Hematopoietic multipotent progenitor cell treated with erythropoietin and hydrocortisone succinate and interleukin-3 and kit ligand, for 6 days (in vitro differentiated cells): ENCODE measurements at places on chromosomes 1 and 21.
A peak's percentile ranks its signal among the peaks of the same experiment; 100 is the strongest.

DNA sequence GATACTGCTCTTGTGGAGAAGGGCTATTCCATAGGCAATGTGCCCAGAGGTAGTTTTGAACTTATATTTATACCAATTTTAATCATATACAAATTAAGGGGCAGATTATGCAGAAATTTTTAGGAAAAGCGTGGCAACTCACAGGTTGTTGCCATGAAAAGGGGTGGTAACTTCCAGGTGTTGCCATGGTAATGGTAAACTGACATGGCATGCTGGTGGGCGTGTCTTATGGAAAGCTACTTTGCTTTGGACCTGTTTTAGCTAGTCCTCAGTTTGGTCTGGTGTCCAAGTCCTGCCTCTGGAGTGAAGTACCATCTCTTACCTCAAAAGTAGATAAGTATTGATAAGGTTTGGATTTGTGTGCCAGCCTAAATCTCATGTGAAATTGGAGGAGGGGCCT, 7.9 kb upstream of the IL23R start:
- no peak for DNase-seq

DNA sequence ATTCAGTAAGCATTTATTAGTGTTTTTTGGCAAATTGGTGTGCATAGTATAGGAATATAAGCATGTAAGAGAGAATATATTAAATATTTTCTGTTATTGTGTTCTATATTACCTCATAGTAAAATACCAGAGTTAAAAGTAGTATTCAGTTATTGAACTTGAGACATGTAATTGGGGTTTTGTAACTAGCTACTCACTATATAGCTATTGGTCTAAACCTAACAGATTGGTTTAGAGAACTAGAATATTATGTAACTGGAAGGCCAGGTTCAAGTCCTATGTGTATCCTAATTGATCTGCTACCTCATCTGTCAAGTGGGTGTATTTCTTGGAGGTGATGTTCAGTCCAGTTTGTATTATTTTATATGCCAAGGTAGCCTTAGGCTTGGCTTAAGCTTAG, 26.3 kb downstream of the CLIC4 start:
- no peak for DNase-seq

GRCh38 chr1:55049914-55050278, 10.5 kb downstream of the PCSK9 start:
- no peak for DNase-seq

DNA sequence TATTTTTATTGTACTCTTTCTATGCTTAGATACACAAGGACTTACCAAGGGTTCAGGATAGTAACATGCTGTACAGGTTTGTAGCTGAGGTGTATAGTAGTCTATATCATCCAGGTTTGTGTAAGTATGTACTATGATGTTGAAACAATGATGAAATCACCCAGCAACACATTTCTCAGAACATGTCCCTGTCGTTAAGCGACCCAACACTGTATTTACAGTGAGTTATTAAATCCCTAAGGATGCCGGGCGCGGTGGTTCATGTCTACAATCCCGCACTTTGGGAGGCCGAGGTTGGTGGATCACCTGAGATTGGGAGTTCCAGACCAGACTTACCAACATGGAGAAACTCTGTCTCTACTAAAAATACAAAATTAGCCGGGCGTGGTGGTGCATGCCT, 21.6 kb upstream of the RCOR3 start:
- no peak for DNase-seq

- no peak for DNase-seq
Observed at GRCh38 chr1:236164273-236164672, 21.9 kb downstream of the GPR137B start.

DNA sequence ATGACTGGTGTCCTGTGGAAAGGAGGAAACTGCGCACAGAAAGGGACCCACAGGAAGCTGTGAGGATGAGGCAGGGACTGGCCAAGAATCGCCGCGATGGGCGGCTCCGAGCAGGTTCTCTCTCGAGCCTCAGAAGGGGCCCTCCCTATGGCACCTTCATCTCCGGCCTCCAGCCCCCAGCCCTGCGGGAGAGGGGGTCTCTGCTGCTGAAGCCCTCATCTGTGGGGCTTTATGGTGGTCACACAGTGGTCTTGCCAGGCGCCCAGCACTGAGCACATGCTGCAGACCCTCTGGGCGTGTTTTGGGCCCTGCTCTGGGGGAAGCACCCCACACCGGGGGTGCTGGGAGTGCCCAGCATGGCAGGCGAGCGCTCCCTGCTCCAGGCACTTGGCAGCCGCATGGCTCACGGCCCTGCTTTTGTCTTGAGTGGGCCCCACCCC, 86.6 kb upstream of the ACTRT2 start:
- DNase-seq: no peak

GRCh38 chr1:119782631-119783325, 14.1 kb upstream of the HMGCS2 start:
- no peak for DNase-seq

- DNase-seq: no peak
Observed at GRCh38 chr1:89844860-89845259, 24.0 kb downstream of the LRRC8D start.

DNA sequence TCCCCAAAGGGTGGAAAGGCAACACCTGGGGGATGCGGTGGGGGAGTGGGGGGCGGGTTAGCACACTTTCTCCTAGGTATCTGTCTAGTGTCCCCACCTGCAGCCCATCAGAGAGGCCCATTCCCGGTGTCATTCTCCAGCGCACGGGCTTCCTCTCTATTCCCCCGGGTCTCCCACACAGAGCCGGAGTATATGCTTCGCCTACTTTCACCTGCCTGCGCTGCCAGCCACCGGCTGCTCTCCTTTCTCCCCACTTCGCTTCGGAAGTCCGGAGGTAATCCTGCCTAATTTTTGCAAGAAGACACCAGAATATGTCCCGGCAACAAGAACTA, 852 bp downstream of the RGS7 start:
- DNase-seq: no peak

GRCh38 chr1:230749150-230749549, 2.0 kb downstream of the CAPN9 start:
- no peak for DNase-seq

DNA sequence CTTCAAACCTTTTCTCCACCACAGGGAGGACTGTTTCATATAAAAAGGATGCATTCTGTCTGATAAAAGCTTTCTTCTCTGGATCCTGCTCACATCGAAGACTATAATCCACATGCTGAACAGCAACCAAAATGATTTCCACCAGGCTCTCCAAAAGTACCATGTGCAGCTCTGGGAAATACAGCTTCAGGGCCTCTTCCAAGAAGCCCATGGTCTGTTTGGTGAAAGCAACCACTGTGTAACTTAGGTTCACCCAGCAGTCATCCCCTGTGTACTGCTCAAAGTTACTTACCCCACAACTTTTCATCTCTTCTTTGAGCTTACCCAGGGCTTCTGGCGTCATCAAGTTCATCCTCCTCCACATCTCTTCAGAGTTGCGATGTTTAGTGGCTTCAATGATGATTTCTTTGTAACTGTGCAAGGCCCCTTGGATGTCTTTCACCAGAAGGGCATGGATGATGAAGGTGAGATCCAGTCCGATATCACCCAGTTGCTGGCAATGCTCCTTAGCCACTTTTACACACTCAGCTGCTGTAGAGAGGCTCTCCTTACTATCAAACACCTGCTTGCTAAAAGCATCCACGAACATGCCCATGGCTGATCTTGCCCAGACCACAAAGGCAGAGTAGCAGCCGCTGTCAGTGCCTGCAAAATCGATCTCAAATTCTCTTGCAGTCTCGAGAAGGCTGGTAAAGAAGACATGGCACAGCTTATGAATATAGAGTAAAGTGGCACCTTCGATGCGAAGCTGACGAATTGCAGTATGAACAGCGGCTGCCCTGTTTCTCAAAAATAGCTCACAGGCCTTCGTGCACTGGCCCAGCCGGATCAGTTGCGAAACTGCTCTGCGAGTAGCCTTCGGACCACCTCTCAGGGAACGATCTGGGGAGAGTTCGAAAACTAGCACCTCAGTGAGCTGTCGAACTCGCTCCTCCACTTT, 1.7 kb downstream of the EXOC8 start:
- DNase-seq: peak; percentile 16

GRCh38 chr1:6029351-6029750, 16.3 kb upstream of the KCNAB2 start:
- DNase-seq: no peak

DNA sequence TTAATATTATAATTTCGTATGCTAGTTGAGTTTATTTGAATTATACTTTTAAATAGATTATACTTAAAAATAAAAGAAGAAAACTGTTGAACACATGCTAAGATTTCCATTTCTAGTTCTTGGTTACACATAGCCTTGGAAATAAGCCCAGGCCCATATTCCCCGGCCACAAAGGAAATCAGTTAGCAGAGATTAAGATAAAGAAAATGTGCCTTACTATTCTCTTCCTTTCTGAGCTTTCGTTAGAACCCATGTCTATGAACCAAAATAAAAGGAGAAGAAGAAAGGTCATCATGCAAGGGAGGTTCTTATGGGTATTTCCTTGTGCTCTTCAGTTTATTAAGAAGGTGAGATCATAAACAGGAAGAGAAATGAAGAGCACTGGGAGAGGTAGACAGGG, 32.3 kb upstream of the CRP start:
- DNase-seq: peak; percentile 58

- no peak for DNase-seq
Observed at GRCh38 chr21:40517646-40518045, 329.3 kb downstream of the DSCAM start.

DNA sequence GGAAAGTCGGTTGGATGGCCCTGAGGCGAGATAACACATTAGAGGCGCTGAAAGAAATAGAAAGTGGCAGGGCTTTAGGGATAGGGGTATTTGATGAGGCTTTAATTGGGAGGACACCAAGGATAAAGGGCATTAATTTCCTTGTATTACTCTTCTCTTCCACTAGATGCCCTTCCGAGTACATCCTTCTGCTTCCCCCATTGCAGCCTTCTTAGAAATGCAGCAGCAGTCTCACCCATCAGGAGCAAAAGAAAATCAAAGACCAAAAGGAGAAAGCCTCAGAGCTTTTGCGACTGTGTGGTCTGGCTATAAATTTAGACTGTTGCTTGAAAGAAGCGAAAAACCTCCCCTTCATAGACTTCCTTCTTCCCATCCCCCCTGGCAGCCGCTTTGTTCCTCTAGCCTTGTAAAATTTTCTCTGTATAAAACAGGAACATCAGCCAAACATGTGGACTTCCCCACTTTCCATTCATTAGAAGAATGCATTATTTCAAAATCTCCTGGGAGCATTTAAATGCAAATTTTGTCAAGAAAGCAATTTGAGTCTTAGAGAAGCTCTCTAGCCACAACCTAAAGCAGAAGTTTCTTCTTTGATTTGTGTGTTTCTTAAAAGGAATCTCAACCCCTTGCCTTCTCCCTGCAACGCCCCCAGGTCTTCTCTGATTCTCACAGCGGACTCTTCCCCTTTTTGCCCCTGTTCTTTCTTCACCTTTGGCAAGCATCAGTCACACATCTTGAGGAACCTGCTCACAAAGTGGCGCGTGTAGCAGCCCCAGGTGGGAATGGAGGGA, 76.6 kb downstream of the NDUFS5 start:
- peak; percentile 85 for DNase-seq

- no peak for DNase-seq
Observed at GRCh38 chr1:40877698-40878097, 15.5 kb upstream of the CITED4 start.

DNA sequence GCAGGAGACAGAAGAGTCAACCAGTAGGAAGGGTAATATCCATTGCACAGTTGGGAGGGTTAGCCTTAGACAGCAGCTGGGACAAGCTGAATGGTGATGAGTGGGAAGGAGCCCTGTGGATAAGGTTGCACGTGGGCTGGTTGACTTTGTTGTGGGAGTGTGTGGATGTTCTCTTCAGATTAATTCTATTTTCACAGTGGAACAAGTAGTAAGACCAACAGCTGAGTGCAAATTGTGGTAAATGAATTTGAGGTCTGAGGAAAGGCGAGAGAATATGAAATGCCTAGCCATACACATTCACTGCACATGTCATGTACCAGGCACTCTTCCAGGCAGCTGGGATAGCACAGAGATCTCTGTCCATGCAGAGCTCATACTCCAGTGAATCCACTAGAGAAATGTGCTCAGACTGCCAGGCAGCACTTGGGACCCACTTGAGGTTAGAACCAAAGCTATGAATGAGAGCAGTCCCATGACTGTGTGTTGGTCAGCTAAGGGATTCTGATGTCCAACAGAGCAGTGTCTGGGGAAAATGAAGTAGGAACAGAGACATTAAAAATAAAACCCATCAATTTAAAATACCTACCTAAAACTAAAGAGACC, 25.2 kb upstream of the VTCN1 start:
- DNase-seq: no peak

DNA sequence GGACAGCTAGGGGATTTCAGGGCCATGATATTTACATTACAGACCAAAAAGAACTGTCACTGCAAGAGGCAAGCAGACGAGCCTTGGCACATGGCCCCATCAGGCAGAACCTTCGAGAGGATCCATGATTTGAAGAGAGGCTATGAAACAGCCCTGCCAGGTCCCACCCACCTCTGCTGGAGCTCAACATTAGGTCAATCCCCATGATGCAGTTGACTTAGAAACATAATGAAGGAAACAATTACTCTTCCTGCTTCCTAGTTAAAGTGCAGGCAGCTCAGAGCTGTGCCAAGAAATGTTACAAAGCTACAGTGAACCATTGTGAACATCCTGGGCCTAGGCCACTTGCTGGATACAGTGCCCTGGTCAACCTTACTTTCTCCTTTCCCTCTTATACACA, 41.7 kb upstream of the PTCH2 start:
- no peak for DNase-seq

GRCh38 chr1:111855260-111855659, 99.6 kb downstream of the DDX20 start:
- DNase-seq: no peak

DNA sequence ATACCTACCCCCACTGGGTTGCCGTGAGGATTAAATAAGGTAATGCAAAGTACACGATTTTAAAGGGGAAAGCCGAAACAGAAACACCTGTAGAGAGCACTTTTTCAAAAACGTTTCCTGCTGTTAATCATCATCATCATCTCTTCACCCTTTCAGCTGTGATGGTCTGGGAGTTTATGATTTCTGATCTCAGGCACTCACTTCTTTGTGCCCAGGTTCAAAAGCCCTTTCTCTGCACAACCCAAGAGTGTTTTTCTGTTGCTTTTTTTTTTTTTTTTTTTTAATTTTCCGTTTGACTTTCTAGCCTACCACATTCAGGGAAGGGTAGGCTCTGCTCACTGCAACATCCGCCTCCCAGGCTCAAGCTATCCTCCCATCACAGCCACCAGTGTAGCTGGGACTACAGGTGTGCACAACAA, 936 bp upstream of the UBXN11 start:
- no peak for DNase-seq

DNA sequence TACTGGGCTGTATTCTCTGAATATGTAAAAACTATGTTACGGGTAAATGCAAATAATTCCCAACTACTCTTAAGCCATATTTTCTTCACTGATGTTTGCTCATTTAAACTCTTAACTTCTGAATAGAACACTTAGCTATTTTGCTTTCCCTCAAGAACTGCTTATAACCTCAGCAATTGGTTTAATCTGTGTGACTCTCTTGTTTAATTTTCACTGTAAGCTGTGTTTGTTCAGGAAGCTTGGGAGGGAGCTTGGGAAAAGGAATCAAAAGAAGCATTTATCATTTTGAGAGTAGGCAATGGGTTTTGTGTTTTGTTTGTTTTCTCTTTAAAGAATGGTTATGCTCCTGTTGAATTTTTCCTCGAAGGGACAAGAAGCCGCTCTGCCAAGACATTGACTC, 24.4 kb downstream of the GNPAT start:
- DNase-seq: no peak

- peak; percentile 51 for DNase-seq
Observed at GRCh38 chr1:31760471-31761470, 3.4 kb downstream of the ADGRB2 start.
